ENCODE measurements at places on chromosomes 16 and 17. TPM values are rescaled to one million over a fixed set of nuclear protein-coding genes. Genes with fewer than 3 reads are reported as not detected.

GRCh38 chr16:50573947-50574744 is 25.9 kb downstream of the NKD1 start:
- peaks cover 11% of the 10 kb centered on the region for H3K4me1 ChIP-seq
- no peak for DNase-seq
- peak overlapping the region; percentile 43 for H3K27ac ChIP-seq
- no peaks in the 10 kb centered on the region for H3K27me3 ChIP-seq
- H3K4me3 ChIP-seq: no peak overlapping the region

GRCh38 chr17:17056156-17056539 is 13.9 kb downstream of the MPRIP start:
- DNase-seq: peak; percentile 66
- H3K27me3 ChIP-seq: no peaks in the 10 kb centered on the region
- no peak overlapping the region for H3K4me3 ChIP-seq
- peak overlapping the region; percentile 68 for H3K27ac ChIP-seq

ARL4D gene
- total RNA-seq: 18.5 TPM

DNA sequence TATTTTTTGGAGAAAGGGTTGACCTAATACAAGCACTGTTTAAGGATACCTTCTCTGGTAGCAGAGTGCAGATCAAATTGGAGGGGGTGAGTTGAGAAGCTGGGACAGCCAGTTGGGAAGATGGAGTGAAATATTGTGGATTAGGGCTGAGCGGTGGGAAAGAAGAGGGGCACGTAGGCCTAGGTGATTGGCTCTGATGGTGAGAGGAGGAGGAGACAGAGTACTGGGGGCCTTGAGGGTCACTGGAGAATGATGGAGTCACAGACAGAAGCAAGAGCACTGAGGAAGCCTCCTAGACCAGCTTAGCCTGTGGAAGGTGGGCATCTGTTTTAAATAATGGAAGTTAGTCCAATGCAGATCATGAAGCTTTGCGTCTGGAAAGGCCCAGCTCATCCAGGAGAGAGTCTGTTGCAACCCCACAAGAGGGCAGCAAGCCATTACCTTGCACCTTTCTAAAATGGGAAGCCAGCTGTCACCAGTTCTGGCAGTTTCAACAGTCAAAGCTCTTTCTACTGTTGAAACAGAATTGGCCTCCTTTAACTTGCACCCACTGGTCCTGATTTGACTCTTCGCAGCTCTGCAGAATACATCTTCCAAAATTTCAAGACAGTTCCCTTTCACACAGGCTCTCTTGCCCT is 11.8 kb downstream of the SLC9A5 start:
- H3K27me3 ChIP-seq: no peaks in the 10 kb centered on the region
- no peak overlapping the region for H3K27ac ChIP-seq
- H3K4me3 ChIP-seq: no peak overlapping the region
- no peak for DNase-seq
- H3K36me3 ChIP-seq: no peaks in the 10 kb centered on the region

- peak overlapping the region; percentile 32 for H3K27ac ChIP-seq
- peaks cover 62% of the 10 kb centered on the region for H3K36me3 ChIP-seq
- peaks cover 32% of the 10 kb centered on the region for H3K4me1 ChIP-seq
- H3K4me3 ChIP-seq: no peak overlapping the region
Measured at GRCh38 chr16:10929853-10930754, 12.2 kb downstream of the DEXI start.

CCDC78 gene
- total RNA-seq: 0.78 TPM

DNA sequence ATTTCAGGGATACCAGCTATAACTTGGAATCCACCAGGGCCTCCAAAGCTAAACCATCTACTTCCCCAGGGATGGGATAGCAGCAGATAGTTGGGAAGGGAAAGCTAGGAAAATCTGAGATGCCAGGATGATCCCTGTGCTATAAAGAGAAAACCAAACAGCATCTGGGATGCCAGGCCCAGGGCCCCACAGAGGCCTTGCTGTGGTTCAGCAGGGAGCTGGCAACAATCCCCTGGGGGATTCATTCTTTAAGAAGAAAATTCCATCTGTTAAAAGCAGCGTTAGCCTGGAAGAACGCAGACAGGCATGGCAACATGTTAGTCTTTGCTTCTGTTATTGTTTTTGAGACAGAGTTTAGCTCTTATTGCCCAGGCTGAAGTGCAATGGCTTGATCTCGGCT is 16.6 kb downstream of the MYO18A start:
- no peak overlapping the region for H3K4me3 ChIP-seq
- no peak overlapping the region for H3K27ac ChIP-seq

- H3K27me3 ChIP-seq: no peaks in the 10 kb centered on the region
- H3K36me3 ChIP-seq: peaks cover 52% of the 10 kb centered on the region
- peak overlapping the region; percentile 55 for H3K27ac ChIP-seq
Measured at GRCh38 chr17:81254955-81255717, 16.0 kb downstream of the NDUFAF8 start.

ZNF750 gene
- total RNA-seq: 5.6 TPM

HOXB7 gene
- total RNA-seq: 1.2 TPM

GRCh38 chr16:54412777-54413455 is 126.3 kb upstream of the IRX3 start:
- H3K36me3 ChIP-seq: no peaks in the 10 kb centered on the region
- no peak for DNase-seq
- H3K4me1 ChIP-seq: no peaks in the 10 kb centered on the region
- H3K27ac ChIP-seq: no peak overlapping the region
- no peak overlapping the region for H3K4me3 ChIP-seq
- no peaks in the 10 kb centered on the region for H3K27me3 ChIP-seq

Data from upper lobe of right lung (tissue), 1 donor.